ENCODE measurements at places on chromosomes 1 and 21. TPM values are rescaled to one million over a fixed set of nuclear protein-coding genes. Genes with fewer than 3 reads are reported as not detected.

Gene SON
- 158 TPM for total RNA-seq

Gene ZMYND12
- 1.7 TPM for total RNA-seq

Gene SPRR1B
- not detected for total RNA-seq

Gene DPYD
- total RNA-seq: 24.1 TPM

Gene TDRD10
- total RNA-seq: not detected
